ENCODE measurements at places on chromosomes 13 and 19.

GRCh38 chr13:69319656-69320055 is 788.0 kb upstream of the ATXN8OS start:
- no peak for DNase-seq

DNA sequence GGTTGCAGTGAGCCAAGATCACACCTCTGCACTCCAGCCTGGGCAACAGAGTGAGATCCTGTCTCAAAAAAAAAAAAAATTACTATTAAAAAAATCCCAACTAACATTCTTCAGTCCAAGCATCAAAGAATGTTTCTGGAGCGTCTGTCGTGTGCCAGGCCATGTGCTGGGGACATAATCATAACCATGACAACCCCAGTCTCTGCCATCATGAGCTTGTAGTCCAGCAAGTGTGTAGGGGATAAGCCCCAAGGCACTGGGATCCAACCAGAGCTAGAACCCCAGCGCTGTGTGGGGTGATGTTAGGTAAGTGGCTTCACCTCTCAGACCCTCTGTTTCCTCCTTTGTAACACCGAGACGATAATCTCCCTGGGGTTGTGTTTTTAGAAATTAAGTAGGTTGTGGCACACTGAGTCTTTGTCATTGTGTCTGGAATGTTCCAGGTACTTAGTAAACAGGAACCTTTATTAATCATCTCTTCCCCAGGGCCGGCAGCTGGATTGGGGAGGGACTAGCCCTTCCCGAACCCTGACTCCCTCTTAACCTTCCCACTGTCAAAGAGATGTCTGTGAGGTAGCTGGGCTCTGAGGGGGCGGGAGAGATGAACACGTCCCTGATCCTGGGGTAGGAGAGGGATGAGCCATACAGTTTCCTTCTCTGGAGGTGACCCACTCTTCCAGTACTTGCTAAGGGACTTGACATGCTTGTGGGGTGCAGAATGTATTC is 5.2 kb downstream of the ITPKC start:
- DNase-seq: no peak

DNA sequence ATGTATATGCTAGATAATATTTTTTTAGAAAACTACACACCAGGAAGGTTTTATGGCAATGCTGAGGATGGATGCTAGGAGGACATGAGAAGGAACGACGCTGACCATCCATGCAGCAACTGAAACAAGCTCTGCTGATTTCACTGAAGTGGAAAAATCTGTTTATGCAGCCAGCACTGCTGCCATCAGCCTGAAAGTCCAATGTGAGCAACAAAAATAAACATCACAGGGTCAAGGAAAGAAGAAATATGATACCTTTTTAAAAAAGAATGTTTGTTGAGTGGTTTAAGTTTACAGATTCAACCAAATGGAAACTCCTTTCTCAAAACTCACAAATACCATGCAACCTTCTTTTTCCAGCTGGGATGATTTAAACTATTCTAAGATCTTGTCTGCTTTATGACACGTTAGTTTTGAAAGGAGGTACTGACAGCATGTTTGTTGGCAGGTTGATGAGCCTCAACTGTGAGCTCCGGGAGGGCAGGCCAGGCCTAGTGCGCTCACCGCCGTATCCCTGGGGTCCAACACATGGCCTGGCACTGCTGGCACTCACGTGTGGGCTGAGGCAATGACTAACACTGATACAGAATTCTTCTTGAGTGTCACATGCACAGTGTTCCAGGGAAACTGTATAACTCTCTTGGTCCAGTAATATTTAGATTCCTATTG is 46.8 kb downstream of the LATS2 start:
- peak; percentile 55 for DNase-seq

DNA sequence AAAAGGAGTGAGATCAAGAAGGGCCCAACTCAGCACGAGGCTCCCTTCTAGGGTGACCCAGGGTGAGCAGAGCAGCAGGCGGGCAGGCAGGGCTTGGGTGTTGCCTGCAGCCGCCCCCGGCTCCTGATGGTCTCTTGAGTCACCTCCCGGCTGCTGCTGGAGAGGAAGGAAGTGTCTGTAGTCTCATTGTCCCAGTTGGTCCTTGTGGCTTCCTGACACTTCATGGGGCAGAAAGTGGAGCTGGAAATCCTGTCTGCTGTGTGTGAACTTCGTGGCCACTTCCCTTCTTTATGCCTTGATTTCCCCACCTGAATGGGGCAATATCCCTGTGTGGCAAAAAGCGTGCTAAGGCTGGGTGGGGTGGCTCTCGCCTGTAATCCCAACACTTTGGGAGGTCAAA is 2.5 kb downstream of the MAP1S start:
- no peak for DNase-seq

- no peak for DNase-seq
These were observed 18.6 kb downstream of the WDR62 start for GRCh38 chr19:36073121-36073876.

- DNase-seq: no peak
These were observed 220.8 kb upstream of the MAB21L1 start for GRCh38 chr13:35697186-35697730.

DNA sequence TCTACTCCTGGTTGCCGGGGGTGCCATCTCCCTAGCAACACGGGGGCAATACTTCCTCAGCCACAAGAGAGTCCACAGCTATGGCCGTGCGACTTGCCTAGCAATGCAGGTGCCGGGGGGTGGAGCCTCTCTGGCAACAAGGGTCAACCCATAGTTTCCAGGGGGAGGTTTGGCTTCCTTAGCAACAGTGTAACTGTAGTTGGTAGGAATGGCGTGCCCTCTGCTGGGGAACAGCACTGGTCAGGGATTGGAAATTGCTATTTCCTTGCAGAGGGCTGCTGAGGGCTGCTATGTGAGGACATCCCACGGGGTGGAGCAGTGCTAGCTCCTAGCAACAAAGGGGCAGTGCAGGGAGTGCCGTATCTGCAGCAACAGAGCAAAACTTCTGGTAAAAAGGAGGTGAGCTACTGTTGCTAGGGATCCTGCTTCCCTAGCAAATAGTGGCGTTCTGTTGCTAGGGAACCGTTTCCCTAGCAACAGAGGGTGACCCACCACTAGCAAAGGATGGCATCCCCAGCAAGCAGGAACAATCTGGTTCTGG is 7.0 kb upstream of the TMC4 start:
- DNase-seq: no peak

DNA sequence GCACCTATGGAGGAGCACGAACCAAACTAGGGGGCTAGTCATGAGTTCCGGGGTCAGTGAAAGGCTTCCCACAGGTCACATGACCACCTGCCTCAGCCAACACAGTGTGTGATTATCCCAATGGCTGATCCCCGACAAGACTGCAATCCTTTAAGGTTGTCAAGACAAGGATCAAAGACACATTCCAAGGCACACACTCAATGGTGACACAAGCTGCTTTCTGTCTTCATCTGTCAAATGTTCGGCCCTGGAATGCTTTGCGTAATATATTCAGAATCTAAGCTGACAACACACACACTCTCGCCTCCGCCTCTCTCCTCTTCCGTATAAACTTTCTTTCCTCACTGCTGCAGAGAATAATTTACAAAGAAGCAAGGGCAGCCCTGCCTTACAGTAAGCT is 11.7 kb downstream of the RANBP3 start:
- DNase-seq: no peak

DNA sequence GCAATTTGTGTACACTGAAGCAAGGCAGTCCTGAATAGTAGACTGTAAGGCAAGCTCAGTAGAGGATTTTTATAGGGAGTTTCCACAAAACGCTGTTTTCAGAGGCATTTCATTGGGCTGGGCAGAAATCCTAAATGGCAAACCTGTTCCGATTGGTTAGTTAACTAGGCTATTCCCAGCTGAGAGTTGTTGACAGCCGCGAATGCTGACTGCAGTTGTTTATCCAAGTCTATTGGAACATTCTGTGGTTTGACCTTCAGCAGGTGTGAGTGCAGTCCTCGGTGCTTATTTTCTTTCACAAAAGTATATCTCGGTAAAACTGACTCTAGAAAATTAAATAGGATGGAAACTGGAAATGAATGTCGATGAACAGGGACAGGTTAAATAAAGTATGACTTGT is 45.4 kb downstream of the TPT1 start:
- DNase-seq: no peak
